Astrocyte of the hippocampus (primary cell): ENCODE measurements at places on chromosomes 12 and 14.

- no peak for DNase-seq
Observed at GRCh38 chr12:124856132-124856841, 7.4 kb downstream of the SCARB1 start.

DNA sequence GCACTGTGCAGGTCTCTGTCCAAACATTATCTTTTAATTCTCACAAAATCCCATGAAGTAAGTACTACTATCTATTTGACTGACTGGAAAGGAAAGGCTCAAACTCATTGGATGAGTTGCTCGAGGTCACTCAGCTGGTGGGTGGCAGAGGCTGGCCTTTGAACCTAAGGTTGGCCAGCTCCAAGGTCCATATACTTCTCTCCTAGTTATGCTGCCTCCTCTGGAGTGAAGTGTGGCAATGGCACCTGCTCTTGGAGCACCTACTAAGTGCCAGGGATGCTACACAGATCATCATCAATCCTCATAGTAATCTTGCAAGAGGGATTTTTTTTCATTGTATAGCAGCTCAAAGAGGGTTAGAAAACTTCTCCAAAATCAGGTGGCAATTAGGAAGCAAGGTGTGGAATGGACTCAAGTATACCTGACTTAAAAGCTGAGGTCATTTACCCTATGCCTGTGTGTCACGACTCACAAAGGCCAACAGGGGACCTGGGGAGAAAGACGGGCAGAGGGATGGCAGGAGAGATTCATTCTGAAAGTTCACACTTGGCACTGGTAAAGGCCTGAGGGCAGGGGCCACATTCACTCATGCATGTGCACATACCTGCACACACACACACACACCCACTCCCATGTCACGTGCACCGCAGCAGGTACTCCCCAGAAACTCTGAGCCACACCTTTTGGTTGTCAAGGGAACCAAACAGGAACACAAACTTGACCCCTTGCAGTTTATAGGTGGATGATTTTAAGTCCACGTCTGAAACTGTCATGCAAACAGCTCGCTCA, 146.4 kb downstream of the FOXN3 start:
- DNase-seq = no peak

- DNase-seq = peak; percentile 16
Observed at GRCh38 chr12:109512608-109513007, 35.2 kb downstream of the UBE3B start.

GRCh38 chr12:107612508-107612907, 73.1 kb upstream of the PWP1 start:
- DNase-seq = no peak

- no peak for DNase-seq
Observed at GRCh38 chr14:38044710-38045109, 163.0 kb upstream of the SSTR1 start.

GRCh38 chr12:124377981-124378509, 83.2 kb downstream of the RFLNA start:
- no peak for DNase-seq

GRCh38 chr14:33646692-33647260, 304.1 kb downstream of the EGLN3 start:
- DNase-seq = peak; percentile 68

GRCh38 chr12:109885616-109886015, 5.3 kb upstream of the GLTP start:
- no peak for DNase-seq

DNA sequence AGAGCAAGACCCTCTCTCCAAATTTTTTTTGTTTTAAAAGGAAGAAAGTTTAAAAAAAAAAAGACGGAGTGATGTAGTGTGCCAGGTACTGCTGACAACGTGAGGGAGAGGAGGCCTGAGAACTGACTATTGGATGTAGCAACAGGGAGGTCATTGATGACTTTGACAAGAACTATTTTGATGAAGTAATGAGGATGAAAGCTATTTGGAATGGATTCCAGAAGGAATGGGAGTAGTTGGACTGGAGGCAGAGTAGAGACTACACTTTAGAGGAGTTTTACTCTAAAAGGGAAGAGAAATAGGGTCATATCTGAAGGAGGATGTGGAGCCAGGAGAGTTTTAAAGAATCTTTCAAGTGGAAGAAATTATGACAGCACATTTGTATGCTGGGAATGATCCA, 27.8 kb upstream of the SLC38A2 start:
- no peak for DNase-seq

- DNase-seq = no peak
Observed at GRCh38 chr12:3272958-3273357, 195.8 kb downstream of the TSPAN9 start.

GRCh38 chr12:52691076-52691840, 11.1 kb upstream of the KRT1 start:
- peak; percentile 9 for DNase-seq

GRCh38 chr14:96077983-96078624, 38.9 kb downstream of the C14orf132 start:
- no peak for DNase-seq

DNA sequence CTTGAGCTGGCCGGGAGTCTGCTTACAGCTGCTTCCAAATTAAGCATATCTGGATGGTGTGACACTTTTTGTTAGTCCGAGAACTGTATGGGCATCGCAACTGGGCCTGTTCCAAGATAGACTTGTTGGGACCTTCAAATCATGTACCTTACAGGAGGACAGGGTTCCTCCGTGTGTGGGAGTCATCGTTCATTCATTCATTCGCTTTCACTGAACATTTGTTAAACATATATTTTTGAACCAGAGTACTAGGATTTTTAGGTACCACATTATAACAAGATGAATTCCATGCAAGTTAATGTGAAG, 387 bp upstream of the IPO8 start:
- DNase-seq = no peak

DNA sequence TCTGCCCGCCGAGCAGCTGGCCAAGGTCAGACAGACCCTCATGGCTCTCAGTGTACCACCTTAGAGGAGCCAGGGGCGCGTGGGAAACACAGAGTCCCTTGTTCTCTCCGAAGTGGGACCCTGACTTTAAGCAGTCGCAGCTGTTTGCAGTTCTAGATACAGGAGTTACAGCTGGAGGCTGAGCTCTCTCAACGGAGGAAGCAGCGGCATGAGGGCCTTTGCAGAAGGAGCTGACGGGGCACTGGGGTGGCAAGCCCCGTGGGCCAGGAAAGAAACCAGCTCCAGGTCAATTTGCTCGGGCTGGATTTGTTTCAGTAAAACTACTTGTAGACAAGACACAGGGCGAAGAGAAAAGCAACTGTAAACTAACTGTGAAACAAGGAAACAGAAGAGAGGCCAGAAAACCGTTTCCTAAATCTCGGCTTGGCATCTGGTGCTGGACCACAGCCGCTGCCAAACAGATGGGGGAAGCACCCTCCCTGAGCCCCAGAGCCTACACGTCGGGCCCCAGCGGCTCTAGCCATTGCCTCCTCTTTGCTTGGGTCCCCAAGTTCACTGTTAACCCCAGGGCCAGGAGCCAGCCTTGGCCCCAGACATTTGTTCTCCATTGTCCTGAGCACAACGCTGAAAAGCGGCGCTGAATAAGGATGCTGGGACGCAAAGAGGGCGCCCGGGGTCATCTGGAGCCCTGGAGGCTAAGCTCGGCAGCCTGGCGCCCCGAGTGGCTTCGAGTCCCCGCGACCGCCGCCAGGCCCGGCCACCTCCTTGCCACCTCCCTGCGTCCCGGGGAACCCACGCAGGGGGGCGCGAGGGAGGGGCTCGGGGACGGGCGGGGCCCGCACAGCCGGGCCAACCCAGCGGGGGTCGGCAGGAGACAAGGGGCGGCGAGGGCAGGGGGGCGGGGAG, 914 bp upstream of the PACS2 start:
- DNase-seq = peak; percentile 38

- DNase-seq = no peak
Observed at GRCh38 chr12:122126713-122127597, 47.1 kb downstream of the IL31 start.

DNA sequence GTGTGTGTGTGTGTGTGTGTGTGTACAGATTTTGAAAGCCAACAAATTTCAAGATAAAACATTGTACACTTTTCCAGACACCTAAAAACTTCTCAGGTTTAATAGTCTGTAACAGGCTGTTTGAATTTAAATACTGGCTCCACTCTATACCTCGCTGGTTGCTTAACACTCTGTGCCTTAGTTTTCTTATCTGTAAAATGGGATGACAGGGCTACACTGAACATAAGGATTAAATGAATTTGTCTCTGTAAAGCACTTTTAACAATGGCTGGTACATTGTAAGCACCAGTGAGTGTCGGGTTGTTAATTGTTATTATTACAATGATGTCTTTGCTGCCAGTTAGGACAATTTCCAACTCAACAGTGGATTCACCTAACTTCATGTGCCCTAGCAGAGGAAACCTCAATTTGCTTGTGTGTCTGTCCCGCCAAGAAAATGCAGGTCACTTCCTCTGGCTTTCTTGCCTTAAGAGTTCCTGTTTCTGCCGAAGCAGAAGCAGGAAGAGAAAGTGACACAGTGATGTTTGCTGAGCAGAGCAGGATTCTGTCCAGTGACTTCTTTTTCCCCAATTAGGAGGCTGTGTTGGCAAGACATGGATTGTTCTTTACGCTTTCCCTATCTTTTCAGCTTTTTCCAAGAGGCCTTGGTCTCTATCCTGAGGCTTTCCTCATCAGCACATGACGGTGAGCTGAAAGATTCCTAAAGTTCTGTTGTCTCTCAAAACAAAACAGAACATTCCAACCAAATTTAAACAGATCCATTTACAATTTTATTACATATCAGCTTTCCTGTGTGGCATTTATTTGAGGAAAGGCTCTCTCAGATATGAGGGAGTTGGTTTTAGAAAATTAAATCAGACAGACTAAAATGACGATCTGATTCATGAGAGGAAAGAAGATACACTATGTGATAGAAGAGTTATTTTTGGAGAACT, 154.1 kb upstream of the ATP2B1 start:
- no peak for DNase-seq

DNA sequence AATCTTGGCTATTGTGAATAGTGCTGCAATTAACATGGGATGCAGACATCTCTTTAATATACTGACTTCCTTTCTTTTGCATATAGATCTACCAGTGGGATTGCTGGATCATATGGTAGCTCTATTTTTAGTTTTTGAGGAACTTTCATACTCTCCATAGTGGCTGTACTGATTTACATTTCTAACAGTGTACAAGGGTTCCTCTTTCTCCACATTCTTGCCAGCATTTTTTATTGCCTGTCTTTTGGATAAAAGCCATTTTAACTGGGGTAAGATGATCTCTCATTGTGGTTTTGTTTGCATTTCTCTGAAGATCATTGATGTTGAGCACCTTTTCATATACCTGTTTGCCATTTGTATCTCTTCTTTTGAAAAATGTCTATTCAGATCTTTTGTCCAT, 8.4 kb downstream of the AMDHD1 start:
- no peak for DNase-seq

- no peak for DNase-seq
Observed at GRCh38 chr14:24113379-24113800, 1.2 kb upstream of the DCAF11 start.

DNA sequence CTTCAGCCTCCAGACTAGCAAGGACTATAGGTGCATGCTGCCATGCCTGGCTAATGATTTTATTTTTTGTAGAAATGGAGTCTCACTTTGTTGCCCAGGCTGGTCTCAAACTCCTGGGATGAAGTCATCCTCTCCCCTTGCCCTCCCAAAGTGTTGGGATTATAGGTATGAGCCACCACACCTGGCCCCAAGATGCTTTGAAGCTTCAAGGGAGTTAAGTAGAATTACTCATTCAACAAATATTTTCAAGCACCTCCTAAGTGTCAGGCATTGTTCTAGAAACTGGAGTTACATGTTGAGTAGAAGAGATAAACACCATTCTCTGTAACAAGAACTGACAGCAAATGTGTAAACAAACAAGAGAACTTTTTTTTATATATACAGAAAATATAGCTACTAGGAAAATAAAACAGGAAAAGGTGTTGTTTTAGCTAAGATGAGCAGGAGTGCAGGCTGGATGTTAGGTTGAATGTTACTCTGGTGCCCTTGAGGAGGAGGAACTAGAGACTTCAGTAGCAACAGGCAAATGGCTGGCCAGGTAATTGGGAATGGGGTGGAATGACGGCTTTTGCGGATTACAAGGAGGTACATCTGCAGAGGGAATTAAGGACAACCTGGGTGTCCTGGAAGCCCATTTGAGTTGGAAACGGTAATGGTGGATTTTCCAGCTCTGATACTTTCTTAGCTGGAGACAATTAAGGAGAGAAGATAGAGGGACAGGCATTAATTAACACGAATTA, 32.0 kb upstream of the CFAP54 start:
- DNase-seq = no peak

DNA sequence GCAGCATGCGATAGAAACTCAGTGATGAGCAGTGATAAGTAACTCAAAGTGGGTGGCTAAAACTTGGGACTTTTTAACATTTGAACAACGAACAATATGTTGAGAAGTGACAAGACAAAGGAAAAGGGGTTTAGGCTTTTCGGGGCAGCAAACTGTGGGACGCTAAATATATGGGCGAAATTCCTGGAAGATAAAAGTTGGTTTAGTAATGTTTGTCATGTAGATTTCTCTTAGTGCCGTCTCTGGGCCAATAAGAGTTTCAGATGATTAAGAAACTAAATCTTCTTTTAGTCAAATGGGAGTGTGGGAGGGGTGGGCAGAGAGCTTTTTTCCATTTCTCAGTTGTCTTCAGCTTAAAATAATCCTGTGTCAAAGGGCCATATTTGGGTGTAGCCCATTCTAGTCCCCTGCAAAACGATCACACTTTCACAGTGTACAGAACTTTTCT, 41.7 kb upstream of the FUT8 start:
- no peak for DNase-seq

DNA sequence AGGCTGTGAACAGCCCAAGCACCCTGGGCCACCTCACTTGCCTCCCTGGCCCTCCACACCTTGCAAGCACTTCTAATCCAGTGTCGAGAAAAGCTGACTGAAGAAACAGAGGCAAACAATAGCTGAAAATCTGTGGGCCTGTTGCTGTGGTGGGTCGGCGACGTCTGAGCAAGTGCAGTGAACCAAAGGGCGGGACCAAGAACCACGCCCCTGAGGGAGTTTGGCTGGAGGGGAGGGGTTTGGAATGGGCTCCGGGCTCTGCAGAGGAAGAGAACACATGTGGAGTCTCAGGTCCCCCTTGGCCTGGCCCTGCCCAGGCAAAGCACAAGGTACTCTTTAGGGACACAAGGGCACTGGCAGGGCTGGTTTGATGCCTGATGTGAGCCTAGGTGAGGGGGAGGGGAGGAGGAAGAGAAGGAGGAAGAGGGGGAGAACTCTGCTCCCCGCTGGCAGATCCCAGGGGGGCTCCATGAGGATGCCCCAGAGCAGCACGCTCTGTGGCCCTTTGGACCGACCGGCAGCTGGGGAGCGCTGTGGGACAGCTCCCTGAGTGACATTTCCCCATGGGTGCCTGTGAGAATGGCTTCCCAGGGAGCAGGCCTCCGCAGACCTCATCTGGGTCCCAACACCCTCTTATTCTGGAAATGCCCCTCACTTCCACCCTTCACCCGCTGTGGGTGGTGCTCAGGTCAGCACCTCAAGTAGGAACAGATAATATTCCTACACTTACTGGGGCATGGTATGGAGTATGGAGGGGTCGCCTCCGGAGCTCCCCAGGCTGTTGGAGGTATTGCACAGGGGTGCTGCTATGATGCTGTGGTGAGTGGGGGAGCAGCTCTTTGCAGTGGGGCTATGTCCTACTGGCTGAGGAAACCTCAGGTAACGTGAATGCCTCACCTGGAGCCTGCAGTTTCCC, 85.5 kb downstream of the CPSF2 start:
- DNase-seq = no peak

GRCh38 chr12:109590566-109590965, 17.0 kb downstream of the MVK start:
- no peak for DNase-seq
